PC-3 (cell line): ENCODE measurements at places on chromosomes 7 and 10. TPM values are rescaled to one million over a fixed set of nuclear protein-coding genes. Genes with fewer than 3 reads are reported as not detected.

UCN3 gene
- not detected in 2 replicates for total RNA-seq

RET gene
- not detected in 2 replicates for total RNA-seq

OPN4 gene
- not detected in 2 replicates for total RNA-seq

CALML3 gene
- not detected in 2 replicates for total RNA-seq

- no peak for DNase-seq
Measured at GRCh38 chr10:11869219-11869618, 46.1 kb downstream of the PROSER2 start.

GRCh38 chr7:41925946-41926345 lies 223.1 kb upstream of the INHBA start:
- DNase-seq = no peak

DNA sequence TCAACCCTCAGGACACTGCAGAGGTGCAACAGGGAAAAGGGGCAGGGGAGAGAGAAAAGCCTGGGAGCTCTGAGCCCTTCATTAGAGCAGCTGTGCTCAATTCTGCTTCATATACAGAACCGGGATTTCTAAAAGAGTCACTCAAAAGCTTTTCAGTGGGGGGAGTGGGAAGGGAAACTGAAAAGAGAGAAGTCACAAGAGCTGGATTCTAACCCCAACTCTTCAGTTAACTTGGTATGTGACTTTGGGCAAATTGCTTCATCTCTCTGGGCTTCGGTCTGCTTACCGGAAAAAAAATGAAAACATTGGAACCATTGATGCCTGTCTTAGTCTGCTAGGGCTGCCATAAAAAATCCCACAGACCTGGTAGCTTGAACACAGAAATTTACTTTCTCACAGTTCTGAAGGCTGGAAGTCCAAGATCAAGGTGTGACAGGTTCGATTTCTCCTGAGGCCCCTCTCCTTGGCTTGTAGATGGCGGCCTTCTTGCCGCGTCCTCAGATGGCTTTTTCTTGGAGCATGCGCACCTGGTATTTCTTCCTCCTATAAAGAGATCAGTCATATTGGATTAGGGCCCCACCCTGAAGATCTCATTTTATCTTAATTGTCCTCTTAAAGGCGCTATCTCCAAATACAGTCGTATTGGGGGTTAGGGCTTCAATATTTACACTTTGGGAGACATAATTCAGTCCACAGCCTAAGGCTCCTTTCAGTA lies 118.3 kb upstream of the KMT2E start:
- DNase-seq = no peak

DNA sequence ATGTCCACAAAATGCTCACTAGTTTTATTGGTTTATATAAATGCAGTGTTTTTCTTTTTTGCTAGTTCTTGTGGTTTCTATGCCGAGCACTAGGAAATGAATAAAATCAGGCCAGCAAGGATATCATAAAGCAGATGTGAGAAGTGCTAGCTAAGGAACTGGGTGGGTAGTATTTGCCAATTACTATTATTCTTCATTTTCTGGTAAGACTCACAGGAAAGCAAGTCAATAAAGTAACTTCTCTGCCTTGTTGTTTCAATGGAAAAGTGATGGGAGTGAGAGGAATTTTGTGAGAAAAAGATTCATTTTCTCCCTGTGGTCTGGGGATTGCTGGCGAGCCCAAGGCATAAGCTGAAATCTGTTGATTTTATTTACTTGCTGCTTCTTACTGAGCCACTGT lies 50.5 kb upstream of the TRIL start:
- no peak for DNase-seq

DNA sequence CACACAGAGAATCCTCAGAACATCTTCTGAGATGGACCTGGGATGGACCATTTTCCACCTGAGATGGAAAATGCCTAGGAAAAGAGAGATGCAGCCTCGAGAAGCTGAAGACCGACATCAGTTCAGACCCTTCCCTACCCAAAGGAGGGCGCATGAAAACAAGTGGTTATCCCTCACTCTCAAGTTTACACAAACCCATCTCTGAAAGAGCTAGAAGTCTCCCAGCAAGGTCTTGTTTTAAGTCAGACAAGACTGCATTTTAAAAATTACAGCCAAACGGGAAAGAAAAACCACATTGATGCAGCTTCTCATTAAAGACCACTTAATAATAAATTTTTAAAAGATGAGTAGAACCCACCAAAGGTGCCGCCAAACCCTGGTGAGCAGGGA lies 1.3 kb downstream of the RAPGEF5 start:
- no peak for DNase-seq

DNA sequence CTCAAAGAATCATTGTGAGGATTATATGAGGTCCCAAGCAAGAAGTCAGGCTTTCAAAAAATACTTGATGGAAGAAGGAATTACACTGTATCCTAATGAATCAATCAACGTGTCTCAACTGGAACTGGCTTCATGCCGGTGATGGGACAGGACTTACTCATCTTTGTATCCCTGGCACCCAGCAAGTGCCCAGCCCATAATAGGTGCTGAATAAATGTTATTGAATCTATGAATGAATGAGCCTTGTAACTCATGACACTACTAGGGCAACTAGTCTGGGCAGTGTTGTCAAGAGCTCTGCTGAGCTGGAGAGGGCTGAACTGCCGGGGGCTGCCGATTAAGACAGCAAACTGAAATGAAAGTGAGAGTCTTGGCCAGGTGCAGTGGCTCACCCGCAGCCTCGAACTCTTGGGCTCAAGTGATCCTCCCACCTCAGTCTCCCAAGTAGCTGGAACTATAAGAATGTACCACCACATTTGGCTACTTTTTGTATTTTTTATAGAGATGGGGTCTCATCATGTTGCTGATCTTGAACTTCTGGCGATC lies 87.2 kb upstream of the KIF5B start:
- DNase-seq = no peak

GRCh38 chr7:572416-573268 lies 53.0 kb upstream of the PDGFA start:
- DNase-seq = no peak

DNA sequence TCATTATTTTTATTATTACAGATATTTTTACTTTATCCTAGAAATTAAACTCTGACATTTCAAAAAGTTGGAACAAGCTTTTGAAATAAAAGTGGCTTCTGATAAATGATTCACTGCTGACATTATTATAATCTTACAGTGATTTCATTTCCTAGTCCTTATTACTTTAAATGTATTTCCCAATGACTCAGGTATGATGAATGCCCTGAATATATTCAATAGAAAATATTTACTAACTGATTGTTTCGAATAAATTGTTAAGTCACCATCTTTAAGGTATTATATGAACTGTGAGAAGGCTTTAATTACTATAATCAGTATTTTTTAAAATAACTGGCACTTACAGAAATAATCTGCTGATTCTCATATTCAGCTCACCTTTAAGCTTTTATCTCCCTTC lies 21.6 kb downstream of the DKK1 start:
- DNase-seq = peak; percentile 97

- peak; percentile 89 for DNase-seq
Measured at GRCh38 chr7:101165075-101165957, at the start of gene VGF. Gene VGF, minus strand, starts transcription at chr7:101165569. Its CDS starts 726 bp downstream, at chr7:101164843.

DNA sequence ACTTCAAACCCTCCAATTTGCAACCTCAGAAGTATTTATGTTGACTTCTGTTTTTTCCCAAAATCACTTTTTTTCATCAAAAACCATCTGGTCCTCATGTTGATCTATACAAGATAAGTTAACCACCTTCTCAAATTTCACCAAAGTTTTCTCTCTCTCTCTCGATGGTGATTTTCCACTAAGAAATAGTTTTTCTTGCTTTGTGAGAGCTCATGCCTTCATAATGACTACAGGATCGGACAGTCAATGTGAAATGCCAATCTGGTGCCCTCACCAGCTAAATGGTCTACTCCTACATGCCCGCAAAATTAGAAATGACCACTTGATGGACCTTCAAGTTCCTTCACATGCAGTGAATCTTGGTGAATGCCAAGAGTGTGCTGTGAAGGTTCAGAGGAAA lies 40.4 kb downstream of the CNNM1 start:
- no peak for DNase-seq

DNA sequence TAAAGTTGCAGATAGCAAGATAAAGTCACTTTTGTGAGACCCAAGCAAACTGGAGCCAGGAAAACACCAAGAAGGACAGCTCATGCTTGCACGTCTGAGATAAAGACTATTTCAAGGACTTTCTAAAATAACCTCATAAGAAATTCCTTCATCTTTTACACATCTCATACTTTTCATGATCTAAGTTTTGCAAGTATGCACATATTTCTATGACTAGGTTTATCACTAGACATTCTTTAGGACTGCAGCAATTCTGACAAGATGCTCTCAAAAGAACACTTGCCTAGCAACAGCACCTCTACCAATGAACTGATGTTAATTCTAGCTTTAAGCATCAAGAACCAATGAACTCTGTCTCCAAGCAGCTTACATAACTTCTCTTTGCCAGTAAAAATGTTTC lies 457.6 kb downstream of the SEMA3D start:
- no peak for DNase-seq

- no peak for DNase-seq
Measured at GRCh38 chr7:4048336-4048735, 633.8 kb upstream of the FOXK1 start.

DNA sequence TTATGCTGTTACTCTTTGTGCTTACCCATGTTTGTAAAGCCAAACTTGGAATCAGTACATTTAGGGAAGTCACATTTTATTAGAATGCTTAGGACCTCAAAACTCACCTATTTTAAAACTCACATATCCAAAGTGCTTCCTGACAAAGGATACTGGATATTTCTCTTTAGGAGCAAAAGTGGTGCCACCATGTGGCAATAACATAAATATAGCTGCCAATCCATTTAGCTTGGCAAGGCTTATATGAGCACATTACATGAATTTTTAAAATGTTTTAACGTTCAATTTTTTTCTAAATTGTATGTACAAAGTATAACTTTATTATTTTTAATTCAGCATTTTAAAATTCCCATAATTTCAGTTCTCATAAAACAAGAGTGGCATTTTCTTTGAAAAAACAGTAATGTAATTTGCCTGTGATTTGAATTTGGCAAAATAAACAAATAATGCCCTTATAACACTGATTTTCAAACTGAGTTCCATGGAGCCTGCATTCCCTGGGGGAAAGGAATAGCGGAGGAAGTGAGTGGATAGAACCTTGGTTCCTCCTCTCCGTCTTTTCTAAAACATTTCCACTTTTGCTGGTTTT lies 75.4 kb downstream of the HDAC9 start:
- DNase-seq = peak; percentile 78

- DNase-seq = no peak
Measured at GRCh38 chr10:129101232-129101980, 365.6 kb upstream of the MGMT start.

DNA sequence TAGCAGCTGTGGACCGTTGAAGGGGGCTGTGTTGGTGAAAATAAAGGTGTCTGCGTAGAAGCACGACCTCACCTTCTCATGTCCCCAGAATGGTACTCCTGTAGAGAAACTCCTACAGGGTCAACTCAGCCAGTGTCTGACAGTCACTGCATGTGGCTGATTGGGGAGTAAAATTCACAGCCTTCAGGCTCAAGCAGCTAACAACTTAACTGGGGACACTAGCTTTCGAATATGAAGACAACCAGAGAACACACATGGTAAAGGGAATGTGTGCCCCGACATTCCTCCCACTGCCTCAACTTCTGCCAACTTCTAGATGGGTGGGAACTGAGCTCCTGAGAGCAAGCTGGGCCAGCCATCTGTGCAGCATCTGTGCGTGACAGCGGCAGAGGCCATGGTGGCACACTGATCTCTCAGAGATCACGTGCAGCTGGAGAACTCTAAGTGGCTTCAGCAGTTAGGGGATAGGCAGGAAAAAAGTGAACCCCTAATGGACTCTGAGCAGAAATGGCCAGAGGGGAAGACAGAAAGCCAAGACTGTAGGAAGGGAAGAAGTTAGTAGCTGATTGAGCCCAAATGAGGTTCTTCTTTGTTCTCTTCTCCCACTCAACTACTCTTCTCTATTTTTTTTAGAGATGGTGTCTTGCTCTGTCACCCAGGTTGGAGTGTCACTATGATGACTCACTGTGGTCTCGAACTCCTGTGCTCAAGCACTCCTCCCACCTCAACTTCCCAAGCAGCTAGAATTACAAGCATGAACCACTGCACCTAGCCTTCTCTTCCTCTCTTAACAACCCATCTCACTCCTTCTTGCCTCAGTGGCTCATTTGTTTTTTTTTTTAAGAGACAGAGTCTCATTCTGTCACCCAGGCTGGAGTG lies 280.8 kb downstream of the ZEB1 start:
- DNase-seq = peak; percentile 17

- DNase-seq = peak; percentile 83
Measured at GRCh38 chr7:12067156-12067831, 143.8 kb upstream of the TMEM106B start.

DNA sequence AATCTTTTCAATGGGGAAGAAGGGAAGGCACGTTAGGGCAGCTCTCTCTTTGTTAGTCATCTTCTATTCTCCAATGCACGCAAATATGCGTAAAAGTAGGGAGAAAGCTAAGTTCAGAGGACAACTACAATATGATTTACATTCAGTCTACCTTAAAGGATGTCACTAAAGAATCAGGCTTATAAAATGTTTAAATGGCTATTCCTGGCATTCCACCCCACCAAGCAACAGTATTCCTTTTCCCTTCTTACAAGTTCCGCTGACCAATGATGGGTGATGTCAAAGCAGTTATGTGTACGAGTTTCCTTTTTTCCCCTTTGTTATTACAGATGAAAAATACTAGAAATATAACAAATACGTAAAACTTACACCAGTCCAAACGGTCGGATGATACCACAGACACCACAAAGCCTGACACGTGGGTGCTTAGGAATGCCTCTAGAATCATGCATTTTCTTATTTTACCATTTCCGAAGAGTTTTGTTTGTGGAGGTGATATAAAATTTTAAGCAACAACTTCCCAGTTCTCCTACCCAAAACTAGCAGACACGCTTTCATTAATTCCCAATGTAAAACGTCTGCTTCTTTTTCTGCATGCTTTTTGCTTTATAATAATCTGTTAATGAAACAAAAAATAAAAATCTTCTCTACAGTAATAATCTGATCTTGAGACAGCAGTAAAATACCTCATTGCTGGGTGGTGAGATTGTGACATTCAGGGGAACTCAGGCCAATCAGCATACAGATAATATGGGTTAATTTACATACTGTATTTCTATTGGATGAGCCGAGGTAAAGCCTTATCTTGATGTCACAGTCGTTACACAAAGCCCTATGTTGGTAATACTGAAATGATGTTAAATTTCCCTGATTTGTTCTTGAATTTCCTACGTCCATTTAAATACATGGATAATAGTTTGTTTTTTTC lies 708 bp upstream of the GPR85 start:
- DNase-seq = peak; percentile 16
